Fibroblast of villous mesenchyme (primary cell): ENCODE measurements at places on chromosomes 5 and 9. TPM values are rescaled to one million over a fixed set of nuclear protein-coding genes. Genes with fewer than 3 reads are reported as not detected.

The BAAT gene
- total RNA-seq = under 0.01 TPM in 1 of 2 replicates, not detected in the other

DNA sequence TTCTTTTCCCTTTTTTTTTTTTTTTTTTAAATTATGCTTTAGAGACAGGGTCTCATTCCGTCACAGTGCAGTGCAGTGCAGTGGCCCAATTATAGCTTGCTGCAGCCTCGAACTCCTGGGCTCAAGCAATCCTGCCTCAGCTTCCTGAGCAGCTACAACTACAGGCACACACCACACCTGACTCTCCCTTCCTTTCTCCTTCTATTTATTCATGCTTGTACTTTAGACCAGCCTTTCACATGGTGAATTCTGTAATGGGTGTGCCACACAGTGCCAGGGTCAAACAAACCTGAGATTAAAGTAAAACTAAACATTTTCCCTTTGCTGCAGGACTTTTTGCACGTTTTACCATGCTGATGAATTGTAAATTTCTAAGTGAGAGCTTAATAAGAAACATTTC is 8.0 kb downstream of the SH3RF2 start:
- no peak for DNase-seq

DNA sequence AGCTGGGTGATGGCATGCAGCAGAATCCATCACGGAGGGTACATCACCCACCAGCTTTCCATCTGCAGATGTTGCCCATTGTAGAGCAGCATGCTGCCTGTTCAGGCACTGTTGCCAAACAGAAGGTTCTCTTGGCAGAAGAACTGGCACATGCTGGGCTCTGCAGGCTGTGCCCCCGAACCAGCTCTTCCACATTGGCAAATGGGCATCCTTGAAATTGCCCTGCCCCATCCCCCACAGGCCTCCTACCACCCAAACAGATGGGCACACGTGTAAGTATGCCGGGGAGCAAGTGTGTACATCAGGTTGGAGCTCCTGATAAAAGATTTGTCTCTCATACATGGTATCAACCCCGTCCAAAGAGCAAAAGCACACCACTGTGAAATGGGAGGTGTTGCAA is 220.3 kb upstream of the TAS2R1 start:
- DNase-seq = no peak

- DNase-seq = no peak
Observed at GRCh38 chr5:38612851-38613250, 56.4 kb upstream of the LIFR start.

GRCh38 chr9:90735952-90736351 is 65.7 kb upstream of the SYK start:
- no peak for DNase-seq

- no peak for DNase-seq
Observed at GRCh38 chr5:14156290-14156649, 13.1 kb downstream of the TRIO start.

GRCh38 chr5:90359073-90359920 is 50.3 kb downstream of the CETN3 start:
- no peak for DNase-seq

- peak; percentile 10 for DNase-seq
Observed at GRCh38 chr5:55853818-55854217, 2.7 kb downstream of the IL31RA start.
